ENCODE measurements at places on chromosomes 3 and 15. TPM values are rescaled to one million over a fixed set of nuclear protein-coding genes. Genes with fewer than 3 reads are reported as not detected.

- peak; percentile 2 for DNase-seq
These were observed 455 bp upstream of the ABHD17C start for GRCh38 chr15:80694611-80695098.

DNA sequence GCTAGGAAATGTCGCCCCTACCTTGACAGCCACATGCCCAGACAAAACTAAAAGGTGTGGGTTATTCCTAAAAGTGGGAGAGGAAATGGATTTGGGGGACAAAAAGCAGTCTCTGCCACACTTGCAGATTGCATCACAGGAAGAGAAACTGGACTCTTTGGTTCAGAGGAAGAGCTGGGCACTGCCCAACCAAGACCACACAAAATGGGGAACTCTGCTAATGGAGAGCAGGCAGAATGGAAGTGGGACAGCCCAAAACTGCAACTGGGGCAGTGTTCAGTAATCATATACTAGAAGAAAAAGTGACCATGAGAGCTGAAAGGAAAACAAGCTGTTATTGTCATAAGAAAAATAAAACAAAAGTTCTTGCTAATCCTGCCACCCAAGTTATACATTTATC lies 138.9 kb upstream of the FRMD4B start:
- DNase-seq, result no peak

Gene FSIP1
- 0.34 TPM for total RNA-seq

GRCh38 chr3:40242216-40242615 lies 67.3 kb upstream of the EIF1B start:
- DNase-seq, result no peak

GRCh38 chr3:150543531-150543930 lies 2.8 kb downstream of the SERP1 start:
- DNase-seq, result no peak

GRCh38 chr3:160622263-160623045 lies 54.5 kb upstream of the ARL14 start:
- no peak for DNase-seq

- no peak for DNase-seq
These were observed 4.4 kb downstream of the MBD4 start for GRCh38 chr3:129435367-129435766.

Data from CD4-positive, alpha-beta T cell (primary cell).